ENCODE measurements at places on chromosomes 16 and 17.

DNA sequence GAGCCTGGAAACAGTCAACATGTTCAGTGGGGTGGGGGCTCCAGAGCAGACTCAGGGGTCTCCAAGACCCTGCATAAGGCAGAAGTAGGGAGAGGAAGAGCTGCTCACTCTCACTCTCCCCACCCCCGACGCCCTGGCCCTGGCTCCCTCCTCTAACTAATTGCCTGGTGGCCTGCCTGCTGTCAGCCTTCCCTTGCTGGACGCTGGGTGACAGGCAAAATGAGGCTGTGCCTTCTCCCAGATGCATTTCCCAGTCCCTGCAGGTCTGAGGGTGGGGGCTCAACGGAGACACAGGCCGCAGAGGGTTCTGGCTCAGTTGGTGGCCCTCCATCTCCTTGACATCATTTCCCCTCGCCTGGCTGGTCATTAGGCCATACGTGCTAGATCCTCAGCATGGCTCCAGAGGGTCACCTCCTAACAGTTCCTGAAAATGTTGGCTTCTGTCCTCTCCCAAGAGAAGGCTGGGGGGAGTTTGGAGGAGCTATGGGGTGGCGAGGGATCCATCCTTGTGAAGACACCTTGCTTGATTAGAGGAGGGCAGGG lies 1.4 kb downstream of the FMNL1 start:
- no peak for DNase-seq

DNA sequence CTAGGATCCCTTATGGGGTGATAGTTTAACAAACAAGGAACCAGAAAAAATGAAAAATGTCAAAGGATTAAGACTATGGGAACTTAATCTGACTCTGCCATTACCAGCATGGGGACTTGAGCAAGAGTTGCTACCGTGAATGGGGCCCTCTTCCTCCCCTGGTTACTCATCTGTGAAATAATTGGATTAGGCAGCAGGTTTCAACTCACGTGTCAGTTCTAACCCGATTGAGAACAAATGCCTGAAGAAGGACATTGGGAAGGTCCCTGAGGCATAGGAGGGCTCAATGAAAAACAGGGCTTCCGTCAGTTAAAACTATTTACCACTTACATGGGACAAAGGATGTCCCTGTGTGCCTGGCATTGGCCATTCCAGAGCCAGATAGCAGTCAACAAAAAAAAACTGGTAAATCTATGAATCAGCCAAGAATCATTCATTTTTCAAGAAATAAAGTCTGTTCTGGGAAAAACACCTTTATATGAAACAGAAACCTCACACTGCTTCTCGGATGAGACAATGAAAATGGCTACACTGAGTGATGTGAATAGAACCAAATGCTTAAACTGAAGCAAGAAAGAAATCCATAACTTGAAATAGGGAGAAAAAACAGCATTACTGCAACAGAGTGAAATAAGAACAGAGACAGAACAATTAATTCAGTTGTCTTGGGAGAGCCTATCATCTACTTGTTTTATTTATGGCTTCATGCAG lies 104.3 kb downstream of the ADAMTS18 start:
- no peak for DNase-seq

GRCh38 chr16:30151091-30151490 lies 28.1 kb upstream of the MAPK3 start:
- DNase-seq: no peak

GRCh38 chr17:75681289-75681688 lies 14.2 kb downstream of the SAP30BP start:
- DNase-seq: no peak

- no peak for DNase-seq
Observed at GRCh38 chr16:86952769-86953168, 364.4 kb downstream of the C16orf95 start.

DNA sequence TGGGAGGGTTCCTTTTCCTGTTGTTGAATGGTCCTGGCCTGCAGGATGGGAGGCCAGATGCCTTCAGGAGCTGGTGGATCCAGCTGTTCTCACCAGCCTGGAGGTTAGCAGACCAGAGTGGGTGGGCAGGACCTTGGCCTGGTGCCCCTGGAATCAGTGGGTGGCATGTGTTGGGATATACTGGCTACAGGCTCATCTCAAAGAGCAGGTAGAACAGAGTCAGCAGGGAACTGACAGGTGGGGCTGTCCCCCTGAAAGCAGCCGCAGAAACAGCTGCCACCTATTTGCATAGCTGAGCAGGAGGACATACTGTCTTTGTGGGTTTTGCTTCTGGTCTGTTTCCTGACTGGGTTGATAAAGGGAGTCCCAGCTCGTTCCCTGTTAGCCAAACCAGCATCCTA lies 144.1 kb downstream of the RAB11FIP4 start:
- DNase-seq: no peak

- DNase-seq: no peak
Observed at GRCh38 chr17:5133311-5133710, 17.5 kb downstream of the USP6 start.

DNA sequence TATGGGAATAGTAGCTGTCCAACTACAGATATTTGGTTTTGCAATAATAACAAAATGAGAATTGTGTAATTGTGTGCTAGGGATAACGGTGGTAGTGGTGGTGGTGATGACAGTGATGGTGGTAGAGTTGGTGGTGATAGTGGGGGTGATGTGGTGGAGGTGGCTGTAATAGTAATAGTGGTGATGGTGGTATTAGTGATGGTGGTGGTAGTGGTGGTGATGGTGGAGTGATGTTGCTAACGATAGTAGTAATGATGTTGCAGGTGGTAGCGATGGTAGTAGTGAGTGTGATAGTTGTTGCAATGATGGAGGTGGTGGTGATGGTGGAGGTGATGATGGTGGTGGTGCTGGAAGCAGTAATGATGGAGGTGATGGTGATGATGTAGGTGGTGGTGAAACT lies 94.4 kb downstream of the HS3ST3B1 start:
- no peak for DNase-seq

DNA sequence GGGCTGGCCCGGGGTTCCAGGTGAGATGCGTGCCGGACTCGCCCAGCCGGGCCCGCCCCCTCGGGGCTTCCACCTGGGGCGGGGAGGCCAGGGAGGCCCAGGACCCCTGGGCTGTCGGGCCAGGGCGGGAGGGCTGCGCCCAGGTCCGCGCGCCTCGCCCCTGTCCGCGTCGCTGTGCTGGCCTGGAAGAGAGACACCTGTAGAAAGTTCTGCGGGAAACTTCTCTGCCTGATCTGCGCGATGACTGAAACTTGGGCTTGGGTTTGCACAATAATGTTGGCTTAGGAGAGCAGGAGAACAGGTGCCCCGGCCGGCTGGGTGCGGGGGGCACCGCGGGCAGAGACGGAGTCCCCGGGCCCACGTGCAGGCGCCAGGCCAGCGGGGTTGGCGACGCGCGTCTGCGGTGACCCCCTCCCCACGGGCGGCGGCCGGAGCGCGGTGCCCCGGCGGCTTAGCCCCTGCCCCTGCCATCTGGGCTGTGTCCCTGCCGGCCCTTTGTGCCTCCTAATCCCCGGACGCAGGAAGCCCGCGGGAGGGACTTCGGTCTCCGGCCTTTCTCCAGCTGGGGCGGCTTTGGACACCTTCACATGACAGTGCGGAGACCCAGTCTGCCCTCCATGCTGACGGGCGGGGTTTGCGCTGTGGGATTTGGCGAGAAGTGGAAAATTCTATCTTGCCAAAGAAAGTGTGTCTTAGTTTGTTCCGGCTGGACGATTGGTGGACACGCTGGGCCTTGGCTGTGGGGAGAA lies 483 bp downstream of the LLGL2 start:
- no peak for DNase-seq

- no peak for DNase-seq
Observed at GRCh38 chr16:77574867-77575624, 140.2 kb upstream of the ADAMTS18 start.
